ENCODE measurements at places on chromosomes 2 and 18.

DNA sequence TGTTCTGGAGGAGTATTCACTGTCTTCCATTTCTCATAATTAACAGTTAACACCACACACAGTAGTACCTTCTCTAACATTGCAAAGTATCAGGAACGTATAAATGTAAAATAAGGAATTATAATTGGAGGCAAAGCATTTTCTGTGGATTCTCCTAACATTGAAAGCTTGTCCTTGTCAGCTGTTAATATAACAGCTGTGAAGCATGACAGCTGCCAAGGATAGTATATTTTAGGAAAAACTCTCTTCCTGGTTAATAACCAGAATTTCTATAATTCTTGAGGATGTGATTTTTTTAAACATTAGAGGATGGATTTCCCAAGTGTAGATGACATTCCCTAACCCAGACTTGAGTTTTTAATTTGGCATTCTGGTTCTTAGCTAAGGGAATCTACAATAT, 110.3 kb downstream of the EPC2 start:
- no peak for DNase-seq

DNA sequence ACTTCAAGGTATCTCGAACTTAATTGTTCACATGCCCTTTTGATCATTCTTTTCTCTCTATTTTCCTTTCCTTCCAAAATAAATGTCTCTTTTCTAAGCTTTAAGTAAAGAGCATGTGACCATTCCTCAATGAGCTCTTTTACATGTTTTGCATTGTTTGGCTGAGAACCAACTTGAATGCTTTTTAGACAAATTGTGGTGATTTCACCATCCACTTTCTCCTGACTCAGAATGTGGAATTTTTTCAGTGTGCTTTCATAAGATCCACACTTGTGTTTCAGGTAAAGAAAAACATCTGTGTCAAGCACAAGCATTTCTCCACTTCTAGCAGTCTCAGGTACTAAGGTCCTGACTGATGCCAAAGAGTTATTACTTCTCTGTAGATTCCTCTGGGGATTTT, 10.7 kb downstream of the RBM43 start:
- no peak for DNase-seq

- no peak for DNase-seq
These were observed 430 bp upstream of the CHMP1B start for GRCh38 chr18:11850821-11851145.

DNA sequence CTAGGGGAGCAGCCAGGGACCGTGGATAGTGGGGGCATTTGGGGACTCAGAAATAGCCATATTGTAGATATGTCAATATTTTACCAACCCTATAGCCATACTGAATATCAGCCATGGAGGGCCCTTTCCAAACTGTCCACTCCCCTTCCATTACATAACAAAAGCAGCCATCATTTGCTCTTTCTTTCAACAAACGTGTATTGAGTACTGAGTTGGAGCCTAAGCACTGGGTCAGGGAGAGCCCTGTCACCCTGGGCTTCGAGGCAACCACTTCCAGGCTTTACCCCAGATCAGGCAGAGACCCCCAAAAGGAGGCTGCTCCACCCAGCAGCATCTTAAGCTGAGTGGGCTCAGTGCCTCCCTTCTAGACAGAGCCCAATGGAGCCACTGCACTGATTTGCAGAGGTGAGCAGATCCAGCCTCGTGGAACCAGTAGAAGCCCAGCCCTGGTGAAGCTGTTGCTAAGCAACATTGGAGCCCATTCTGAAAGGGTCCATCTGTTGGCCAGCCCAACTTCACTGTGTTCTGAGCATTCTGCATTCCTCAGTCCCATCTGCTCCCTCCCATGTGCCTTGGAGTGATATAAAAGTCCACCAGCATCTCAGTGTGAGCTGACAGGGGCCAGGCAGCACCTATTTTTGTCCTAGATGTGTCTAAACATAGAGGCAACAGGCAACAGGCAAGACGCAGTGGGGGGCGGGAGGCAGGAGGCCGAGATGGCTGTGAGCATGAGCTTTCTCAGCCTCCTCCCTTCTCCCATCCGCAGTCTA, 112.1 kb downstream of the PLB1 start:
- no peak for DNase-seq

DNA sequence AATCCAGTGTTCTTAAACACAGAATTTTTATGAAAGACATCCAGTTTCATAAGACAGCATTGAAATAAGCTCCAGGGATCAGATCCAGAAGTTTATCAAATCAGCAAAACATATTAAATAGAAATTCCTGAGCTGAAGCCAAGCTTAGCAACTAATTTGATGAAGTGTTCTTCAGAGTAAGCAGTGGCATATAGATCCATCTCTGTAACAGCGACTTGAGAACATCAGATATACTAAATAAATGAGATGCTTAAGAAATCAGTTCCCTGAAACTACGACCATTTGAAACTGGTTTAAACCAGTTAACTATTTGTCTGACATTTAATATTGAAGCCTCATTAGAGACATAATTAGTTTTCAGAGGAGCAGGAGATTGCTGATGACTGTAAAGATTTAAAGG, 34.1 kb downstream of the PPP1R1C start:
- DNase-seq = no peak

DNA sequence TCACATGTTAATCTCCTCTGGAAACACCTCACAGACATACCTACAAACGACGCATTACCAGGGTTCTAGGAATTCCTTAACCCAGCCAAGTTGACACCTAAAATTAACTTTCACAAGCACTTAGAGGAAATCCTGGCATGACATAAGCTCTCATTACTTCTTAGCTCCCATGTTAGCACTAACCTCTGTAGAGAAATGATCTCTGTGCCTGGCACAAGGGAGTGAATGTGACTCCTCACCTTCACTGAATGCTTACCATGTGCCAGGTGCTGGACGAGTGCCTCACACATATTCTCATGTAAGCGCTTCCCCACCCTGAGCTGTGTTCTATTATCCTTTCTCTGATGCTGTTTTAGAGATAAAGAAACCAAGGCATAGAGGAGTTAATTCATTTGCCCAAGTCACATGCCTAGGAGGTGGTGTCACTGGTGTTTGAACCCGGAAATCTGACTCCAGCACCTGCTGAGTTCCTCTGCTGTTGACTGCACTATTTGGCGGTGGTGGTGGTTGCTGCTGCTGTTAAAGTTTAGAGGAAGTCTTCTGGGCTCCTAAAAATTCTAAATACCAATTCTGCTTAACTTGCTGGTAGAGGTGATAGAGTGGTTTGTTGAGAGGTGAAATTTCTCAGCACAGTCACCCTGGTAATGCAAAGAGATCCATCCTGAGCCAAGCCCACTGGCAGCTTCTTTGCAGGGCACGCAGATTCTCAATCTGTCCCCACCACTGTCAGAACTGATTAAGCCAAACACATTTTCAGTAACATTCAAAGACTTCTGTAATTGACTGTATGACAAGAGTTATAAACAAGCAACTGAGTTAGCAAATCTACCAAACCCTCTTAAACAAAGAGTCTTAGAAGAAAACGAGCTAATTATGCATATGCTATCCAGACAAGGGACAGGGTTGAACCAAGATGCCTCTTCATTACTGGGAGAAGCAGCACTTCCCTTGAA, 200.3 kb downstream of the CMPK2 start:
- no peak for DNase-seq

- DNase-seq = no peak
These were observed 8.7 kb upstream of the ADGRF3 start for GRCh38 chr2:26355038-26355995.

DNA sequence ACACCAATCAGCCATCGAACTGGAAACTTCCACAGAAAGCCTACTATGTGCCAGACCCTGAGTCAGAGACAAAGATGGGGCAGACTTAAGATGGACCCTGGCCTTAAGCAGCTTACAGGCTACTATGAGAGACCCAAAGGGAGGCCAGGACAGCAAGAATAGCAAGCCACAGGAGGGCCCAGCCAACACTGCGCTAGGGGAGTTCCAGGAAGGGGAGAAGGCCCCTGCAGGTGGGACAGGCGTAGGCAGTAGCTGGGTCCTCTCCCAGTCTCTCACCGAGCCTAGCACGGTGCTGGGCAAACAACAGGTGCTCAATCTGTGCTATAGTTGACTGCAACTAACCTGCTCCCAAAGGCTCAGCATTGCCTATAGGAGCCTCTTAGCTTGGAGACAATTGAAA, 136.2 kb downstream of the CLIP4 start:
- DNase-seq = no peak

DNA sequence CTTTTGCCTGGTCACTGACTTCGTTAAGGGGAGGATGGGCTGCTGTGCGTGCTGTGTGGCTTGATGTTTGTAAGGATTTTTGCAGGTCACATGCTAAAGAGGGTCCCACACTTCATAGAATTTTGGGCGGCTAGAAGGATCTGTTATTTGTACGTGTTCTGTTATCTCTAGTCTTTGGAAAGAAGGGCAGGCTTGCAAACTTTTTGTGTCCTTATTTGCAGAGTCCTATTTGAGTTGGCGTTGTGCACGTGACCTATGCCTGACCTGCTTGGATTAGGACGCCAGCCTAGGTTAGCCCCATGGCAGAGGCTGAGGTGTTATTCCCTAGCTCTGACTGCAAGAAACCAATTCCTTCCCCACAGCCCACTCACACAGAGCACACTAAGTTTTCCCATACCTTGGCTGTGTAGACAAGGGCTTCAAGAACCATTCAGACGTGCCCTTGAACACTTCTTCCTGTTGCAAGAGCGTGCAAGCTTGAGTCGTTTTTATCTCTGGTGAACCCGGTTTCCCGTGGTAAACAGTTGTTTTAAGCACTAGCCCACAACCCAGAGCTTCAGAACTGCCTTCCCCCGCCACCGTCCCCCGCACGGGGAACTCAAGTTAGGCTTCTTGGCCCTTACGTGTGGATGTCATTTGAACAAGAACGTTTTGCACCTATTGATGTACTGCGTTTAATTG, 94.6 kb downstream of the LDLRAD4 start:
- no peak for DNase-seq

- no peak for DNase-seq
These were observed 80.5 kb upstream of the CPO start for GRCh38 chr2:206858687-206859329.

- DNase-seq = no peak
These were observed 89.8 kb upstream of the MYCN start for GRCh38 chr2:15850534-15850933.

GRCh38 chr2:24048769-24049484, 614 bp upstream of the FKBP1B start:
- no peak for DNase-seq

DNA sequence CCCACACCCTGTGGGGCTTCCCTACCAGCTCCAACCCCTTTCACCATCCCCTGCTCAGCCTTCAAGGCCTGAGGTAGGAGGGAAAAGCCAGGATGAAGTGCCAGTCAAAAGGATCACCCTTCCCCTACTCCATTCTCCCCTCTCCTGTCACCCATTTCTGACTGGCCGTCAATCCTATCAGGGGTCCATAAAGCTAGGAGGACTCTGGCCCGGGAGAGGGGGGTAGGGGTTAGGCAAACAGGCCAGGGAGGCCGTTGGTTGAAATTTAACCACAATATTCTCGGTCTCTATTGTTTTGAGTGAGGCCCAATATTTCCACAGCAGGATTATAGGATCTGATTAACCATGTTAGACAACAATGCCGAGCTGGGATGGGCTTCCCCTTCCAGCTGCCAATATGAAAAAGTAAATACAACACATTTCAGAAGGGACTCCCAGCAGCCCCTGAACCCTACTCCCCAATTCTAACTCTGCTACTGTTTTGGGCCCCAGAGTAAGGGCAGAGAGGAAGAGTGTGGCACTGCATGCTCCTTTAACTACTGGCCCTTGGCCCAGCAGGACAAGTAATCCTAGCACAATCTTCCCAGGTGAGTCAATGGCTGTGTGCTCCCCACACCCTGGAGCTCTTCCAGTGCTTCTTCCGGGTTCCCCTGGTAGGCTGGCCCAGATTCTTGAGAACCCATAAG, 10.6 kb upstream of the IHH start:
- DNase-seq = no peak

GRCh38 chr2:239394346-239394945, 6.4 kb downstream of the HDAC4 start:
- DNase-seq = no peak

- no peak for DNase-seq
These were observed 119.3 kb upstream of the MSH2 start for GRCh38 chr2:47283659-47284058.

- DNase-seq = no peak
These were observed 171.5 kb downstream of the INO80D start for GRCh38 chr2:205914213-205915129.

DNA sequence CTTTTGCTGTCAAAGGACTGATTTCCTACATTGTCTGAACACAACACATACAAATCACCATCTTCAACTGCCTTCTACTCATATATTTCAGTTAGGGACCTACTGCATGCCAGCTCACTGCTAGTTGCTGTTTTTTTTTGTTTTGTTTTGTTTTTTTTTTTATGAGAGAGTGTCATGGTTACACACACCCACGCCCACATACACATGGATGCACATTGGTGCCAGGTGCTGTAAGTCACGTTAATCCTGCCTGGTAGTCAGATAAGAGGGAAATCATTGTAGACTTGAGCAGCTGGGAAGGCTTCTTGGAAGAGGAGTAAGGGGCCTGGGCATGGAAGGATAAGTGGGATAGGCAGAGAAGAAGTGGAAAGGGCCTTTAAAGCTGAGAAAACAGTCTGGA, 209.9 kb downstream of the TDRD15 start:
- DNase-seq = no peak

DNA sequence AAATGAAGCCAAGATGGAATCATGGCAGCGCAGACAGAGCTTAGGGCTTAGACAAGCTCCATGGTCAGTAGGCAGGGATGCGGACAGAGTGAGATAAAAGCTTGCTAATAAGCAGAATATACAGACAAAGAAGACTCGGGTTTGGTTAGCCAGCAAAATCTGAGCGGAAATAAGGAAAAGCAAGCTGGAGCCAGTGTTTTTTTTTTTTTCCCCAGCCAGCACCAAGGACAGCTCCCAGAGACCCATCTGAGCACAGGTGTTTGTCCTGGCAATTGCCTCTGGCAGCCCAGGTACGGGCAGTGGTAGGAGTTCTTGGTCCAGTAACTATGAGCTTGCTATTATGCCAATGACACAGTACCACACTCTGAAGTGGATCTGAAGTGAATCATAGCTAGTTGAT, 187.6 kb downstream of the ADCYAP1 start:
- DNase-seq = no peak

- DNase-seq = no peak
These were observed 86.3 kb upstream of the SLC66A3 start for GRCh38 chr2:11068856-11069526.

- DNase-seq = no peak
These were observed 77.9 kb downstream of the RTP5 start for GRCh38 chr2:241947401-241947800.

DNA sequence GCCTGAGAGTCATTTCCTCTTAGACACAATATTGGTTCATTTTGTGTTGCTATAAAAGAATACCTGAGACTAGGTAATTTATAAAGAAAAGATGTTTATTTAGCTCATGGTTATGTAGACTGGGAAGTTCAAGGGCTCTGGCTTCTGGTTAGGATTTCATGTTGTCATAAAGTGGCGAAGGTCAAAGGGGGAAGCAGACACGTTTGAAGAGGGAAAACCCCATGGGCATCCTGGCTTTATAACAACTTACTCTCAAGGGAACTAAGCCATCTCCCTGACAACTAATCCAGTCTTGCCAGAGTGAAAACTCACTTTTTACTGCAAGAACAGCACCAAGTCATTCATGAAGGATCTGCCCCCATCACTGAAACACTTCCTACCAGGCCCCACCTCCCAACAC, 89.7 kb upstream of the RNF152 start:
- DNase-seq = no peak

- DNase-seq = no peak
These were observed 62.6 kb downstream of the DNMT3A start for GRCh38 chr2:25279091-25279651.

- DNase-seq = no peak
These were observed 794 bp downstream of the DLX2 start for GRCh38 chr2:172101821-172102390.

GRCh38 chr2:120681181-120681580, 54.5 kb upstream of the GLI2 start:
- no peak for DNase-seq
